Activated T-helper 1 cell treated with anti-CD3 and anti-CD28 coated beads, Interleukin-2, amount 50 U/mL, for 16 hours (primary cell): ENCODE measurements at places on chromosomes 5 and 9.

DNA sequence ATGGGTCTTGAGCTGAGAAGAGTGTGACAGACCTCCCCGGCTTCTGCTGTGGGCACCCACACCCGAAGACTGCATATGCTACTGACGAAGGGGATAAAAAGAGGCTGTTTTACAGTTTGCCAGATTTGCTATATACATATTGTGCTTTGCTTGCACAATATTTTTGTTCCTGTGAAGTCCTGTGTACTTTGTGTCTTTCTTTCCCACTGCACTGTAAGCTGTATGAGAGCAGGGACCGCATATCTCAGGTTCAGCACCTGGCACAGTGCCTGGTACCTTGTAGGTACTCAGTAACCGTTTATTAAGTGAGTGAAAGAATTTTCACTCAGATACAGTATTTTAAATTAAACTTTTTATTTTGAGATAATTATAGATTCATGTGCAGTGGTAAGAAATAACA lies 8.2 kb upstream of the GARNL3 start:
- no peak for DNase-seq

DNA sequence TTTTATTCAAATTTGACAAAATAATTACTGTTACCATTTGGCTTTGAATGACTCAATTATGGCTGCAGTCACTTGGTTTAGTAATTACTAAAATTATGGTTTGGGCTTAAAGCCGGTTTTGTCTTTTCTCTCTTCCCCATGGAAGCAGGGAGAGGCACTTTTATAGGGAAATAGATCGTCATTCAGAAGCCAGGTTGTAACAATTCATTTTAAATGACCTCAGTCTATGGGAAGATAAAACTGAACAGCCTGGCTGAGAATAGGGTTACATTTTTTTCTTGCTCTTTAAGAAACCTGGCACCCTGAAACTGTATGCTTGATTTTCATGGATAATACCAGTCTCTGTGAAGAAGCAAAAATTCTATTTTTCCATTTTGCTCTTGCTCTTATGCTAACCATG lies 169.8 kb downstream of the SMC2 start:
- DNase-seq: no peak

- no peak for DNase-seq
Observed at GRCh38 chr5:123771715-123772114, 259.7 kb downstream of the CSNK1G3 start.

DNA sequence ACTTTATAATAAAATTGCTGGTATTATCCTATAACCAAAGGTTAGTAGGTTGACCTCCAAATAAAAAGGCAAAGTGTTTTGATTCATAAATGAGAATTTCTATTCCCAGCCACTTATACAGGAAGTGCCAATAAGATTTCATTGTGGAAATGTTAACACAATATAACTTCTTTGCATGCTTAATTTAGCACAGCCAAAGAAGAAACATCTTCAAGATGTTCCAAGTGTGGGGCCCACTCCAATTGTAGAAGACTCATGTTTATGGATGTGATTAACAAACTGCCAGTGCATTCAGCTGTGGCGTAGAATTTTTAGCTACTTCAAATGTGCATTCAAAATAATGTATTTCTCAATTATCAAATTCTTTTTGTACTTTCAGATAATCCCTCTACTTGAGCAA lies 402.3 kb downstream of the DEPDC1B start:
- no peak for DNase-seq

DNA sequence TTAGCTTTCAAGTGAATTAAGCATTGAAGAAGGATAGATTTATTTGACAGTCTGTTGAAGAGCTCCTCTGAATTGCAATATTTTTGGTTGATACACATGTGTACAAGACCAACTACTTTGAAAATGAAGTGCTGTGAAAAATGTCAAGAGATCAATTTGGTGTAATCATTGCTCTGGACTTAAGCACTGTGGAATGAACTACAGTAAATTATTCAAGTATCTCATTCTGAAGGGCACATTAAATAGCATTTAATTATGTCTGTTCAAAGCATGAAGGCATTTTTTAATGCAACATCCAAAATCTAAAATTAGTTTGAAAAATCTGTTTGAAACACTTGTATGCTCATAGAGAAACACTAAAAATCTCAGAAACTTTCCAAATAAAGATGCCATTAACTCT lies 107.5 kb downstream of the CDH18 start:
- no peak for DNase-seq

DNA sequence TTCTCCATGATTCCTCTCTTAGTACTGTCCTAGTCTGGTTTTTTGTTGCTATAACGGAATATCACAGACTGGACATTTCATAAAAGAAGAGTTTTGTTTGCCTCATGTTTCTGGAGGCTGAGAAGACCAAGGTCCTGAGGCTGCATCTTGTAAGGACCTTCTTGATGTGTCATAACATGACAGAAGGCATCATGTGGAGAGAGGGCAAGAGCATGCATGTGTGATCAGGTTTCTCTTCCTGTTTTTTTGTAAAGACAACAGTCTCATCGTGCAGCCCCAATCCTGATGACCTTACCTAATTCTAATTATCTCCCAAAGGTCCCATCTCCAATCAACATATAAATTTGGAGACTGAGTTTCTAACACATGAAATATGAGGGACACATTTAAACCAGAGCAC lies 108.4 kb downstream of the MSX2 start:
- DNase-seq: no peak

DNA sequence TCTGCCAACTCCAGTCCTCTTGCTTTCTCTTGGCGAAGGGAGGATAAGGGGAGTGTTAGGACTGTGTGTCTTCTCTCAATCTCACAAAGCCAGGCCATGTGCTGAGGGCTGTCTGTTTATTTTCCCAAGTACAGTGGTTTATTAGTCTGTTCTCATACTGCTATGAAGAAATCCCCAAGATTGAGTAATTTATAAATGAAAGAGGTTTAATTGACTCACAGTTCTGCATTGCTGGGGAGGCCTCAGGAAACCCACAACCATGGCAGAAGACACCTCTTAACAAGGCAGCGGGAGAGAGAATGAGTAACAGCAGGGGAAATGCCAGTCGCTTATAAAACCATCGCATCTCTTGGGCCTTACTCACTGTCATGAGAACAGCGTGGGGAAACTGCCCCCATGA lies 36.2 kb upstream of the CKS2 start:
- no peak for DNase-seq

- no peak for DNase-seq
Observed at GRCh38 chr5:173772384-173773059, 115.6 kb upstream of the CPEB4 start.

- DNase-seq: no peak
Observed at GRCh38 chr5:143569213-143569701, 165.8 kb upstream of the NR3C1 start.

GRCh38 chr5:83531661-83532060 lies 60.1 kb downstream of the VCAN start:
- no peak for DNase-seq

DNA sequence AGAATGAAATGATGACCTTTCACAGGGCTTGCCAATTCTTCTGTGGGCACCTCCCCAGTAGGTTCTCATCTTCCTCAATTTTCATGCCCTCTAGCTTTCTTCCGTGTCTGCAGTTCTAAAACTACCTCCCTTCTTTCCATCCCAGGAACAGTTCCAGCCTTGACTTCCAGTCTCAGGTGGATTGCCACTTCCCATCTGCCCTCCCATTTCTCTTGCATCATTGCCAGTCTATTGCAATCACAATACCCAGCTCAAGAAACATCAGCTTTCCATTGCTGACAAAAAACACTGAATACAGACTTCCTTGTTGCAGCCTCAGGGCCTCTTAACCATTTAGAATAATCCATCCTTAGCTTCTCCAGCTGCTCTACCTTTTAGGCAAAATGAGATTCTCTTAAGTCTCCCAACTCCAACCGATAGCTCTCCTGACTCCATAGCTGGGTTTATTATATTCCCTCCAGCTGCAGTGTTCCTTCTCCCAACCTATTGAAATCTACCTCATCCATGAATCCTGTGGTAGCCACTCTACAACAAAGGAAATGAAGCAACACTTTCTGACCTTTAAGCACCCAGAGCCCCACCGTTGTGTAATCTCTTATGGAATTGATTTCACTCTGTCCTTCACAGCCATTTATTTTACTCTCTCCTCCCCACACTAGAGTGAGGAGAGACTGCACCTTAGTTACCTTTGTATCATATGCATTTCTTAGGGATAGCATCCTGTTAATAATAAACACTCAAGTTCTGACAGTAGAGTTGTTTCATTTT lies 75.6 kb upstream of the PCA3 start:
- DNase-seq: no peak

DNA sequence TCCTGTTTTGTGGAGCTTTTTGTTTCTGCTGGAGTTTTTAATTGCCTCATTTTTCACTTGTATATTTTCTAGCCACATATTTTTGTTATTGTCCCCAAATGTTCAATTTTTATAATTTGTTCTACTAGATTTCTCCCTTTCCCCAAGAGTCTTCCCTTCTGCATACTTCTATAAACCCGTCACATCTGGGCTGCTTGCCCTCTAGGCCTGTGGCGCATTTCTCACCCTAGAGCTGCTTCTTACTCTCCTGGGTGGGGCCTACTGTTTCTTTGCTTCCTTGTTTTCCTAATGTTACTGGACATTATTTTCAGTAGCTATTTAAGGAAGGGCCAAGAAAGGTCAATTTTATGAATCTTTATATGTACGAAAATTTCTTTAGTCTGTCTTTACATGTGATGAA lies 51.5 kb downstream of the NXNL2 start:
- no peak for DNase-seq

- DNase-seq: no peak
Observed at GRCh38 chr9:135450956-135451355, 28.6 kb upstream of the PPP1R26 start.

- no peak for DNase-seq
Observed at GRCh38 chr9:28435456-28435855, 862.2 kb upstream of the C9orf72 start.

- DNase-seq: no peak
Observed at GRCh38 chr9:80867731-80868130, 821.6 kb downstream of the TLE1 start.

- no peak for DNase-seq
Observed at GRCh38 chr9:124778575-124779367, 1.8 kb downstream of the OLFML2A start.

DNA sequence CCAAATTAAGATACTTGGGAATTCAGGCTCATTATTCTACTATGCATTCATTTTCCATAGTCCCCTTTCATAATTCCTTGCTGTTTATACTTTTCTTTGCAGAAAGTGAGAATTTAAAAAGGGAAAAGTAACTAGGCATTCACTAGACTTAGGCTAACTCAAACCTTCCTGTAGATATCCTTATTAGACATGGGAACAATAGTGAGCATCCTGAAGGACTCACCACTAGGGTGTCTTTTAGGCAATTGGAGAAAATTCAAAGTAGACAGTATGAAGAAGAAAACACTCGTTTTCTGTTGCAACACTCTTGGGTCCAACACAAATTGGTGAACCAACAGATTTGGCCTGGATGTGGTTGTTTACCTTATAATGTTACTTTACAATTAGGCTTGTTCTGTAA lies 213.2 kb upstream of the GRIN3A start:
- DNase-seq: no peak

DNA sequence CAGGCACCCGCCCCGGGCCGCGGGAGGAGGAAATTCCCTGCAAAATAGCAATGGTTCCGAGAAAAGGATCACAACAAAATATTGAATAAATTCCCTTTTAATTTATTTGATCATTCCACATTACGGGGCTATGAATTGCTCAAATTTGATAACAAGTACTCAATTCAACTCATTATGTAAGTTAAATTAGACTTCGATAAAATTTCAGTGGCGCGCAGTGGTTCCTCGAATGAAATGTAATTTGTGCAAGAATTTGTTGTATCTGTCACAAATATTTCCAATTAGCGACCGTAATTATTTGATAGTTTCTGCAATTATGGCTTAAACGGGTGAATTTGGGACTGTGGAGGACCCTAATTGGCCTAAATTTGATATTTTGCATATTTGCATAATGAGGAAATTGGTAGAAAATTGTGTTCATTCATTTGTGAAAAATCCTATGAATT lies 76.0 kb upstream of the TBCA start:
- no peak for DNase-seq

DNA sequence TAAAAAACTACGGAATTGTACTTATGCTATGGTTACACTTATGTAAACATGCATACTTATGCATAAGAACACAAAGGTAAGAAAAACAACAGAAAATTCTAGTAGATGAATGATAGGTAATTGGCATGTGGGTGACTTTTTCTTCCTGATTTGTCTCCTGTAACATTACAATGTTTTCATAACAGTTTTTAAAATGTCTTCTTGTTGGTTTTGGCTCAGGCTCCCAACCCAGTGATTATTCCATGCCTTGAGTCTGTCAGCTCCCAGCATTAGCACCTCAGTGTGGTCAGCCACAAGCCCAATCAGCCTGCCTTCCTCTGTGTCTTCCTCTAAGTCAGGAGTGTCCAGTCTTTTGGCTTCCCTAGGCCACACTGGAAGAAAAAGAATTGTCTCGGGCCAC lies 7.9 kb upstream of the FOXE1 start:
- DNase-seq: no peak

DNA sequence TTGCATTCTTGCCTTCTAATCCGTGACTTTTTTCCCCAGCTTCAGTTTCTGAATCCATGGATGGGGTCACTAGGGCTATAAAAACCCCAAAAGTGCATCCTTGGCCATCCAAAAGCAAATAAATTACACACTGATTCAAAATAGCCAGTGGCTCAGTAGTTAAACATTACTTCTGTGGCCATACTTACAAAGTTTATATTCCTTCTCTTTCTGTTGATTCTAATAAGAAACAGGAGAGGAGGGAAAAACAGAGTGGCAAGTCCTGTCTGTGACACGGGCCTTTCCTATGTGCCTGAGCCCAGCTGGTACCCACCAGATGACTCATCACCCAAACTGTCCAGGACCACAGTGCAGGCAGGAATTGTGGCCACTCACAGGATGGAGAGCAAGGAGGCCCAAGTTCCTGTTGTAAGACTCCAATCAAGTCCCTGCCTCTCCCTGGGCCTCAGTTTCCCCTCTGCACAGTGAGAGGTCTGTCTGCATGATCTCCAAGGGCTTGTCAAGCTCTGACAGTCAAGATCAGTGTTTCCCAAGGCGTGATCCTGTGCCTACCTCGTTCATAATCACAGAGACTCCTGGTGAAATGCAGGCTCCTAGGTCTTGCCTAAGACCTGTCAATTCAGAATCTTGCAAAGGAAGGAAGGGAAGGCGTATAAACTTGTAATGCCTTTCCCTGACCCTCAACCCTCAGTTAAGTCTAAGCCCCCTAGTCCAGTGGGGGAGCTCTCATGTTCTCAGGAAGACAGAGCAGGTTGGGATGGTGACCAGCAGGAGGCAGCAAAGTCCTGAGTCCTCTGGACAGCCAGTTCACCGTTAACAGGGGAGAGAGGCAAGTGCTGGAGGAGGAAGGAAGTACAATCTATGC lies 29.5 kb downstream of the TNIP1 start:
- peak; percentile 47 for DNase-seq

DNA sequence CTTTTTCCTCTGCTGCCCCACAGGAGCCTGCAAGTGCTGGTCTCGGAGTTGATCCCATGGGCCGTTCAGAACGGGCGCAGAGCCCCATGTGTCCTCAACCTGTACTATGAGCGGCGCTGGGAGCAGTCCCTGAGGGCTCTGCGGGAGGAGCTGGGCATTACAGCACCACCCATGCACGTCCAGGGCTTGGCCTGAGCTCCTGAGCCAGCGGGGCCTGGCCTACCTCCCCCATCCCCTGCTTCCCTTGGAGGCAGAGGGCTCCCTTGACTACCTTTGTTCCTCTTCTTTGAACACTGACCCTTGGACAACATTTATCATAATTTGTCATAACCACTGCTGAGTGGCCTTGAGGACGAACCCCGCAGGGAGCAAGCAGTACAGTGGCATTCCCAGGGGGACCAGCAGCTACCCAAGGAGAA lies 6.9 kb upstream of the SLC27A4 start:
- DNase-seq: no peak

GRCh38 chr5:146344155-146345118 lies 5.8 kb downstream of the POU4F3 start:
- DNase-seq: no peak
